Activated T-helper 1 cell treated with anti-CD3 and anti-CD28 coated beads, Interleukin-2, amount 50 U/mL, for 16 hours (primary cell): ENCODE measurements at places on chromosomes 16 and 17.

DNA sequence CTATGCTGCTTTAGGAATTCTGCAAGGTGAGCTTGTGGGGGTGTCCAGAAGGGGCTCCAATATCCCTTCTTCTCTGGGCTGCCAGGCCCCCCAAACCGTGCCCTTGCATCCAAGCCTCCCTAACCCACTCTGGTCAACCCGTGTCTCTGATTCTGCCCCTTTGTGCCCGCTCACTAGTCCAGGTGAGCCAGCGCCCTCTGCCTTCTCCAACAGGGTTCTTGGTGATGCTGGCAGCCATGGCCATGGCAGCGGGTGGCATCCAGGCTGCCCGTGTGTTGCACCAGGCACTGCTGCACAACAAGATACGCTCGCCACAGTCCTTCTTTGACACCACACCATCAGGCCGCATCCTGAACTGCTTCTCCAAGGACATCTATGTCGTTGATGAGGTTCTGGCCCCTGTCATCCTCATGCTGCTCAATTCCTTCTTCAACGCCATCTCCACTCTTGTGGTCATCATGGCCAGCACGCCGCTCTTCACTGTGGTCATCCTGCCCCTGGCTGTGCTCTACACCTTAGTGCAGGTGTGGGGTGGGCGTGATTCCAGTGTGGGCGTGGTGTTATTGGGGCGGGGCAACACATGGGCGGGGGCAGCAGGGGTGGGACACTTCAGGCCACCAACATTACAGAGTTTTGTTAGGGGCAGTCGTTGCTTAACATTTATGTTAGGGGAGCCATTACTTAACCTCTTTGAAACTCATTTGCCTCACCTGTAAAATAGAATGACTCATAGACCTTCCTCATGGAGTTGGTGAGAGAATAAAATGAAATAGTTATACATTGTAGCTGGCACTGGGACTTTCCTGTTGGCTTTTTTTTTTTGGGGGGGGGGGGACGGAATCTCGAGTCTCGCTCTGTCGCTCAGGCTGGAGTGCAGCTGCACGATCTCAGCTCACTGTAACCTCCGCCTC, 31.4 kb downstream of the ANKRD40 start:
- no peak for DNase-seq

DNA sequence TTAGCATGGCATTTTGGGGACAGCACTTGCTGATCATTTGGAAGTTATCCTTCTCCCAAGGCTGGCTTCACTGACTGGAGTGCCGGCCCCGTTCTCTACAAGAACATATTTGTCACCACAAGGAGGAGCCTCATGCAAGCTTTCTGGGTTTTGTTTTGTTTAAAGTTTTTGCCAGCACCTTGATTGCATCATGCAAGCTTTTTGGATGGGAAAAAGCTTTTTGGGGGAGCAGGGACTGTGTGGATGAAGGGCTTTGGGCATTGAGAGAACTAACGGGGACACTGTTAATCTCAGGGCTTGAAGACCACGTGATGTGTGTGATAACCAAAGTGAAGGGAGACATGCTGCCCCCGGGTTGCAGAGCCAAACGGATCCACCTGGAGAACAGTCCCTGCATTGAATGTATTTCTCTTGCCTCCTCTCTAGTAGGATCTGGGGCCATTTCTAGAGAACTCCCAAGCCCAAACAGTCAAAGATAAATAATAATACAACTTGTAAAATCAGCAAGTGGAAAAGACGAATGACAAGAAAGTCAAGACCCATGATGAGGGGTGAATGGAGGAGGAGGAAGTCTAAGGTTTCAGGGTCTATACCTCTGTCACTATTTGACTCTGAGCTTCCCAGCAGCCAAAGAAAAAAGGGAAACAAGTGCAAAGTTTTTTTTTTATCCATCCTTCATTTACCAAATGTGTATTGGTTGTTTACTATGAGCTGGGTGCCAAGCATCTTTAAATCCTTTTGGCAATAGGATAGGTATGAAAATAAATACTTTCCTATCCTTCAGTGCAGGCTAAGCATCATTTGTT, 17.2 kb downstream of the TMEM114 start:
- no peak for DNase-seq

GRCh38 chr16:66376577-66377305, 10.2 kb downstream of the CDH5 start:
- no peak for DNase-seq

DNA sequence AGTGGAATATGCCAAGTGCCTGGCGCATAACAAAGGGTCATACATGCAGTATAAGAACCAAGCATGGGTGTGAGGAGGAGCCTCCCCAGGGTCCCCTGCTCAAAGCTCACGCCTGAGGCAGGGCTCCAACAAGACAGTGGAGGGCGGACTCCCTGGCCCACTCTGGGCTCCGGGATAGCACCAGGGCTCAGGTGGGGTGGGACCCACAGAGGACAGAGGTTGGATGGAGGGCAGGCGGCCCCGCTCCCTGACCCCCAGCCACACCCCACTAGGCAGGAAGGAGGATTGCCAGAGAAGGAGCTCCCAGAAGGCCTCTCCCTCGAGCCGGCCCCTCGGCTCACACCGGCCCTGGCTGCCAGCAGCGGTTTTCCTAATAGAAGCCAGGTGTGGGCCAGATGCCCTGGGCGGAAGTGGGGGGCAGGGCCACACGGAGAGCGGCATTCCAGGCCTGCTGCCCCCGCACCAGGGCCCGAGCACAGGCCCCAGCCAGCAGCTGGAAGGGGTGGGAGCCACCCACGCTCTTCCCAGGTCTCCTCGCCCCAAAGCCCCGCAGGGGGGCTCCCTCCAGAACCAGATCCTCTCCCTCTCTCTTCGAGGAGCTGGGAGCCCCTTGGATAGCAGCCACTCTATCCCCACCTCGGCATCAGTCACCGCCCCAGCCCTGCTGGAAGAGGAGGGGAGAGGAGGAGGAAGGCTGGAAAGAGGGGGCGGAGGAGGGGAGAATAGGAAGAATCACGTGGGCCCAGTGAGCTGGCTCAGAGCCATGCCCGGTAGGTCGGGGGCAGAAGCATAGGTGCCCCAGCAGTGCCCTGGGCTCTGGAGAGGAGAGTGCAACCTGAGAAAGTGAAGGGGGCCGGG, 21.0 kb downstream of the VASN start:
- no peak for DNase-seq

DNA sequence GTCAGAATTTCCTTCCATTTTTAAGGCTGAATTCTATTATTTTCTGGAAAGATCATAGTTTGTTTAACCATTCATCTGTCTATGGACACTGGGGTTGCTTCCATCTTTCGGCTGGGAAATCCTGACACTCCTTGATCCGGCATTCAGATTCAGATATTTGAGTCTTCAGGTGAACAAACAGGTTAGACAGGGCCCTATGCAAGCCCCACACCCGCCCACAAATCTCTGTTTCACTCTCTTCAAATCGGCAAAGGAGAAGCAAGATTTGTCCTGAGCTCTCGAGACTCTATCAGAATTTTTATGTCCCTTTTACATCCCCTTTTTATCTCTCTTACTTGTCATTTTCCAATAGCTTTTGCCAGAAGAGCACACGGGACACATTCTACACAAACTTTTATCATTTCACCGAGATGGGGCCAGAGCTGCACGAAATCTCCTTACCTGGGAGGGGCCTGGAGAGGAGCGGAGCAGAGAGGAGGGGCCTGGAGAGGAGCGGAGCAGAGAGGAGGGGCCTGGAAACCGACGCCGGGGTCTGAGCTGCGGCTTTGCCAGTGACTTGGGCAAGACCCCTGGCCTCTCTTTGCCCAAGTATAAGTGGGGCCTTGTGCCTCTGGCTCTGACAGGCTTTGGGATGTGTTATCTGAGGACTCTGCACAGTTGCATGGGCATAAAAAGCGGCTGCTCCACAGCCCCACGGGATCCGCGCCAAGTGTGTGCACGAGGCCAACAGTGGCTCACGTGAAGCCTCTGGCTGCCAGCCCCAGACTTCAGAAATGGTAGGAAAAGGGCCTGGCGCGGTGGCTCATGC, 54.3 kb upstream of the RBFOX3 start:
- no peak for DNase-seq

DNA sequence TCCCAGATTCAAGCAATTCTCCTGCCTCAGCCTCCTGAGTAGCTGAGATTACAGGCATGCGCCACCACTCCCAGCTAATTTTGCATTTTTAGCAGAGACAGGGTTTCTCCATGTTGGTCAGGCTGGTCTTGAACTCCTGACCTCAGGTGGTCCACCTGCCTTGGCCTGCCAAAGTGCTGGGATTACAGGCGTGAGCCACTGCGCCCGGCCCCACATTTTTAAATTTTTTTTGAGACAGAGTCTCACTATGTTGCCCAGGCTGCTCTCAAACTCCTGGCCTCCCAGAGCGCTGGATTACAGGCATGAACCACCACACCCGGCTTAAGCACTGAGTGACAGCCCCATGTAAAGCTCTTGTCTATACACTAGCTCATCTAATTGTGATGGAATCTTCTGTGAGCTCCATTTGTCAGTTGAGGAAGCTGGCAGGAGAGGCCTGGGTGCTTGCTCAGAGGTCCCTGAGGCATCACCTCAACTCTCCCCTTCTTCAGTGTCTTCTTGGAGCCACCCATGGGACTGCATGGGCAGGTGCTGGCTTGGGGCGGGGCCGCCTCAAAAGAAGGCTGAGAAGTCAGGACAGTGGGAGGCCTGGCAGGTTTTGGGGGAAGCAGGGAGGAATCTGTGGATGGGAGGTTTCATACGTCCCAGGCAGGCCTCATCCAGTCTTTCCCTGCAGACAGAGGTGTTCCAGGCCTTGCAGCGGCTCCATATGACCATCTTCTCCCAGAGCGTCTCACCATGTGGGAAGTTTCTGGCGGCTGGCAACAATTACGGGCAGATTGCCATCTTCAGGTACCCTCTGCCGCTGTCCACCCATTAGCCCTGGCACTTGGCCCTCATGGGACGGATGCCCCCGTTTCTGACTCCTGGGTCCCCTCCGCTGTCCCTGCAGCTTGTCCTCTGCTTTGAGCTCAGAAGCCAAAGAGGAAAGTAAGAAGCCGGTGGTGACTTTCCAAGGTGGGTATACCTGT, 1.5 kb downstream of the THOC6 start:
- DNase-seq, result no peak

DNA sequence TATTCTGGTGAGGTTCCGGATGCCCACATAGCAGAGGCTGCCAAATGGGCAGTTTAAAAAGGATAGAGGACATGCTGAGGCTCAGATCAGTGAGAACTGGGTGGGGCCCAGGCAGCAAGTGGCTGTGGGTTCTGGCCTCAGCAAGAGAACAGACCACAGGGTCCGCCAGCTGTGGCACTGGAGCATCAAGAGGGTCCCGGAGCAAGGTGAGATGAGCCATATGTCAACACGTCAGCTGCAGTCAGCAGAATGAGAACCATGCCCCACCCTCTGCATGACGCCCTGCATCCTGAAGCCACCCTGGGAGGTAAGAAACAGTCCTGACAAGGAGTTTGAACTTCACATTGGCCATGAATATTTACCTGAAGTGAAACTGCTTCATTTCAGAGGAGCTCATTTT, 20.1 kb upstream of the CCL5 start:
- DNase-seq, result no peak

GRCh38 chr17:2363318-2363717, 26.0 kb downstream of the SGSM2 start:
- DNase-seq, result no peak
